ENCODE measurements at places on chromosomes 11 and 22. TPM values are rescaled to one million over a fixed set of nuclear protein-coding genes. Genes with fewer than 3 reads are reported as not detected.

Gene CADM1
- 35.4 TPM for total RNA-seq

DNA sequence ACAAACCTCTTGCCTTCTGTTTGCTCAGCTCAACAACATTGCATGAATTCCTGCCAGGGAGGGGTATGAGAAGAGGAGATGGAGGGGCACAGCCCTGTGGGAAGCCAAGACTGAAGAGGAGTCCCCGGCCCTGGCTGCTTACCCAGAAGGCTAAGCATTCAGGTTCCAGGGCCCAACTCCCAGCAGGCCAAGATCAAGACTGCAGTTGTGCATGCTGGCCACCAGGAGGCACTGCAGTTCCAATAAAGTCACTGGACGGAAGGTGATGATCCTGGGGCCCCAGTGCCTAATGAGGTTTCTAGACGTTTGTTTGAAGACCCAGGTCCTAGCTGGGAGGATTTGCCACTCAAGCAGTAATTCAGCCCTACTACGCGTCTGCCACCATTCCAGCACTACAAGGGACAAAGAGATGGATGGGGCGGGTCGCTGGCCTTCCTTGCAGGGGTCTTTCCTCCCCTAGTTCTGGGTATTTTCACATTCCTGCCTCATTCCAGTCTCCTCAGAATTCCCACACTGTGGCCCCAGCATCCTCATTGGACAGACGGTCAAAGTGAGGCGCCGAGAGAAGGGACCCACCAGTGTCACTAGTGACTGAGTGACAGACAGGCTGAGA, 23.6 kb downstream of the ALX4 start:
- DNase-seq: peak; percentile 75

Gene PRR33
- total RNA-seq: not detected

DNA sequence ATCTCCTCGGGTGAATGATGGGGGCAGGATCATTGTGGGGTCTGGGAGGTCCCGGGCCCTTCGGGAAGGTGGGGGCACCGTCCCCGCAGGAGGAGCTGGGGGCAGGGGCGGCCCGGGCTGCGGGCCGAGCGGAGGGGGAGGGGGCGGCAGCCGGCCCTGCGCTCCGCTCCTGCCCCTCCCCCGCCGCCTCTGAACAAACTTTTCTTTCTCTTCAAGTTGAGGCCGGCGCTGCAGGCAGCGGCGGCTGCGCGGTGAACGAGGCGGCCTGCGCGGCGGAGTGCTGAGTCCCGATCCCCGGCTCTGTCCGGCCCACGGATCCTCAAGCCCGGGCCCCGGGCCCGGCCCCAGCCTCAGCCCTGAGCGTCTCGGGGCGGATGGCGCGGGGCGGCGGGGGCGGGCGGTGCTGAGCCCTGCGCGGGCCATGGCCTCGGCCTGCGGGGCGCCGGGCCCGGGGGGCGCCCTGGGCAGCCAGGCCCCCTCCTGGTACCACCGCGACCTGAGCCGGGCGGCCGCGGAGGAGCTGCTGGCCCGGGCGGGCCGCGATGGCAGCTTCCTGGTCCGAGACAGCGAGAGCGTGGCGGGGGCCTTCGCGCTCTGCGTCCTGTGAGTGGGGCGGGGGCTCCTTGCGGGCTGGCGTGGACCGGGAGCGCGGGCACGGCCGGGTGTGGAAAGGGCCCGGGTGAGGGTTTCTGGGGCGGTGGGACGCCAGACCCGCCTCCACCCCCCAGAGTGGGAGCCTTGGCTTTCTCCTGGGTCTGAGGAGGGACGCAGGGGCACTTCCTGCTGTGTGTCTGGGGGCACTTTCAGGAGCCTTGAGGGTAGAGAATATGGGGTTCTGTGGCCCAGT, at the start of gene INPPL1:
Gene INPPL1, plus strand, starts transcription at position 204 of the 847 bp plus-strand sequence. Its CDS starts 218 bp downstream, at position 422.
- DNase-seq: no peak

Gene C11orf42
- total RNA-seq: not detected

Gene LMNTD2
- 1.4 TPM for total RNA-seq

- DNase-seq: no peak
These were observed 1501.4 kb downstream of the TBC1D22A start for GRCh38 chr22:48263791-48264351.

DNA sequence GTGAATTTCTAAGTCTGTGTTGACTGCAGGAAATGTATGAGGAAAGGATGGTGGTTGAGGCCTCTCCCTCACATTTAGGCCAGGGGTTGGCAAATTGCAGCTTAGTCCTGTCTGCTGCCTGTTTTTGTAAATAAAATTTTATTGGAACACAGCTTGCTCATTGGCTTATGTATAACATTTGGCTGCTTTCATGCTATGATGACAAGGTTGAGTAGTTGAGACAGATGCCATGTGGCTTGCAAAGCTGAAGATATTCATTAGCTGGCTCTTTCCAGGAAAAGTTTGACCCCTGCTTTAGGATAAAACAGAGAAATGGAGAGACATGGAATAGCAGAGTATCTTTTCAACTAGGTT, 46.2 kb downstream of the BCR start:
- no peak for DNase-seq

DNA sequence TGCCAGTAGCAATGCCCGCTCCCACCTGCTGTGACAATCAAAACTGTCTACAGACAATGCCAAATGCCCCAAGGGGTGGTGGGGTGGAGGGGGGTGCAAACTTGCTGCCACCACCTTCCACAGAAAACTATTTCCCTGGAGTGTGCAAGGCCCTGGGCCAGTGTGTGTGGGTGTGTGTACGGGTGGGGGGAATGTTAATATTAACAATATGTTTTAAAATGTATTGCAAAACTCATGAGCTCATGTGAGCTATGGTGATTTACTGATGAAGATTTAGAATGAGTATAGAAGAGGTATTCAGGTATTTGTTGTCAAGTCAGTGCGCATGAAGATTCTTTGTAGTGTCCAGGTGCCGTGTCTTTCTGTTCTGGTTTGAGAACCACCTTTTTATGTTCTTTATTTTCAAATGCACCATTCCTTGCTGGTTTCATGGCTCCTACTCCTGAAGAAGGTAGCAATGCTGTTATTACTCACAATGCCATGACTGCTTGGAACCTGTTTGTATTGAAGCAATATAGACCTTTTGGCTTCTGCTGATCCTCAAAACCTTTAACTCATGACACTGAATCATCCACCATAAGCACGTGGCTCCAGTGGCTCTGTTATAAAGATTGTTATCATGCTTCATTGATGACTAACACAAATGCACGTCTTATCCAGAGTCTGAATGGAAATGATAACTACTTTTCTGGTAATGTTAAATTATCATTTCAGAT, 29.9 kb upstream of the AQP11 start:
- peak; percentile 29 for DNase-seq

- DNase-seq: peak; percentile 33
These were observed 4.2 kb downstream of the MYRF start for GRCh38 chr11:61756452-61757212.

GRCh38 chr11:26229257-26229656, 102.7 kb upstream of the ANO3 start:
- peak; percentile 35 for DNase-seq

- DNase-seq: peak; percentile 45
These were observed 77.8 kb upstream of the CADM1 start for GRCh38 chr11:115581871-115582639.

- no peak for DNase-seq
These were observed 344.4 kb downstream of the CTTN start for GRCh38 chr11:70742553-70743291.

Gene TMEM191B
- total RNA-seq: not detected

DNA sequence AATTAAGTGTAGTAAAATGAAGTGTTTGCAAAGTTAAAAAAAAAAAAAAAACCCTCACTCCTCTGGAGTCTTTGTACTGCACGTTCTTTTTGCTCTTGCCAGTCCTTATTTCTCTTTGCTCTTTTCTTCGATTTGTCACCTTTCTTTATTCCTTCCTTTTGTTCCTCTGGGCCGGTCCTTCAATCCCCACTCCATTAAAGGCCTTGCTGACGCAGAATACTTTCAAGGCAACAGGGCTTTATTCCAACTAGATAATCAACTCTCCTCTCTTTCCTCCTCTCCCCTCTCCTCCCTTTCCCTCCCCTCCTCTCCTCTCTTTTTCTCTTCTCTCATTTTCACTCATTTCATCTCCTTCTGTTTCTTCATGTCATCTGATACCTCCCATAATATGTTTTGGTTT, 138.2 kb upstream of the NTM start:
- no peak for DNase-seq

Gene RFPL2
- not detected for total RNA-seq

DNA sequence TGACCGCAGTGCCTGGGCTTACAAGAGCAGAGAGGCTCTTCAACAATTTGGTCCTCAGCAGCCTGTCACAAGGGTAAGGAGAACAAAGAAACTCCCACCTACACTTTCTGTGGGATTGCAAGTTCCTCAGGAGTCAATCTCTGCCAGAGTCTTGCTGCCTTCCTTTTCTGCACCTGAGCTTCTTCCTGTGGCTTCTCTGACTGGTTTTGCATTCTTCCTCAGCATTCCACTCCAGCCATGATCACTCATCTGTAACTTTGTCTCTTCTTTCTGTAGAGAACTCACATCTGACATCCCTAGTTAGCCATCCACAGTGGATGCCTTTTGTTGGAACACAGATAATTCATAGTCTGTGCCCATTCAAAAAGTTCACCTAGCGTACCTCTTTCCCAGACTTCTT, 14.2 kb upstream of the OR6A2 start:
- DNase-seq: no peak

DNA sequence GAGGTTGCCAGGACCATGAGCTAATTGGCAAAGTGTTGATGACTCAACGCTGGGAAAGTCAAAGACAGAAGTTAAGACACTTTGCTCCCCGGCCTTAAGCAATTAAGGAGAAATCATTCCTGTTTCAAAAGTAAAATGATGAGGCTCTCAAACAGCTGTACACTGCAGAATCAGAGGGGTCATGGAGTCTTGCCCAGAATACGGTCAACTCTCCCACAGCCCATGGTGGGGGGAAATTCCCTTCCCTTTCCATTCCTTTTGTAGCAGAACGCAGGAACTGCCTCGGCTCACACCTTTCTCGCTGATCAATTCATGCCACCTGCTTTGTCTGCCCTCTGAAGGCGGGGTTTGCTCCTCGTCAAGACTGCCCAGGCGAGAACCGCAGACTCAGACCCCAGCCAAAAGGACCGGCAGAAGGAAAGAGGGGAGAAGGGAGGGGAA, 52.8 kb downstream of the MN1 start:
- DNase-seq: no peak

Gene DENND6B
- 1.3 TPM for total RNA-seq

DNA sequence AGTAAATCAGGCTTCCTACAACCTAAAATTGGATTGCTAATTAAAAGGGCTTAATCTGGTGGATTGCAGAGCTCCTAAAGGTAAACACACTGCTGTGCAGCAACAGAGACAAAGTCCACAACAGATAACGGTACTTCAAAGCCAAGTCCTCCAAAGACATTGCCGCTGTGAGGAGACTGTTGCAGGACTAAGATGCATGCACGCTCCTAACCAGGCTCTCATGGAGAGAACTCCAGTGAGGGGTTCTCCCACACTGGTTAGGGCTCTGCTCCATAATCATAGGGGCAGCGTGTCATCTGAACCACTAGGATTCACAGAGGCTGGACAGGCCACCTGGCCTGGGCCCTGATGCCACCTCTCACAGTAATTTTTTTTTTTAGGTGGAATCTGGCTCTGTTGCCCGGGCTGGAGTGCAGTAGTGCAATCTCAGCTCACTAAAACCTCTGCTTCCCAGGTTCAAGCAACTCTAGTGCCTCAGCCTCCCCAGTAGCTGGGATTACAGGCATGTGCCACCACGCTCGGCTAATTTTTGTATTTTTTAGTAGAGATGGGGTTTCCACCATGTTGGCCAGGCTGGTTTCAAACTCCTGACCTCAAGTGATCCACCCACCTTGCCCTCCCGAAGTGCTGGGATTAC, 56.9 kb upstream of the ARFGAP3 start:
- DNase-seq: no peak

Gene CEND1
- total RNA-seq: not detected

DNA sequence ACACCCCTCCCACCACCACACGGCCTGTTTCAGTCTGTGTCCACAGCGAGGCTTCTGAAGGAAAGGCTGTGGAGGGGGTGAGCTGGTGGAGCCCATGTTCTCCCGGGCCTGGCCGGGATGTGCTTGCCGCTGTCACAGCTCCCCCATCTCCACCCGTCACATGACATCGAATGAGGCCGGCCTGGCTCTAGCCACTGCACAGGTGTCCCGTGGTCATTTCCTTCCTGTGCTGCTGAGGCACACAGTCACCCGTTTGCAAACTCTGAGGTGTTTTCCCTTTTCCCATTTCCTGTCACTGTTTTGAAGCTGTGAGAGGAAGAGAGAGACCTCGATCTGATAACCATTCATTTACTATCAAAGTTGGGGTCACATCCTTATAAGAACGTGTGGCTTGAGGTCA, 55.7 kb upstream of the CLDN5 start:
- DNase-seq: no peak

GRCh38 chr22:32590556-32590955, 115.9 kb downstream of the FBXO7 start:
- DNase-seq: peak; percentile 70

DNA sequence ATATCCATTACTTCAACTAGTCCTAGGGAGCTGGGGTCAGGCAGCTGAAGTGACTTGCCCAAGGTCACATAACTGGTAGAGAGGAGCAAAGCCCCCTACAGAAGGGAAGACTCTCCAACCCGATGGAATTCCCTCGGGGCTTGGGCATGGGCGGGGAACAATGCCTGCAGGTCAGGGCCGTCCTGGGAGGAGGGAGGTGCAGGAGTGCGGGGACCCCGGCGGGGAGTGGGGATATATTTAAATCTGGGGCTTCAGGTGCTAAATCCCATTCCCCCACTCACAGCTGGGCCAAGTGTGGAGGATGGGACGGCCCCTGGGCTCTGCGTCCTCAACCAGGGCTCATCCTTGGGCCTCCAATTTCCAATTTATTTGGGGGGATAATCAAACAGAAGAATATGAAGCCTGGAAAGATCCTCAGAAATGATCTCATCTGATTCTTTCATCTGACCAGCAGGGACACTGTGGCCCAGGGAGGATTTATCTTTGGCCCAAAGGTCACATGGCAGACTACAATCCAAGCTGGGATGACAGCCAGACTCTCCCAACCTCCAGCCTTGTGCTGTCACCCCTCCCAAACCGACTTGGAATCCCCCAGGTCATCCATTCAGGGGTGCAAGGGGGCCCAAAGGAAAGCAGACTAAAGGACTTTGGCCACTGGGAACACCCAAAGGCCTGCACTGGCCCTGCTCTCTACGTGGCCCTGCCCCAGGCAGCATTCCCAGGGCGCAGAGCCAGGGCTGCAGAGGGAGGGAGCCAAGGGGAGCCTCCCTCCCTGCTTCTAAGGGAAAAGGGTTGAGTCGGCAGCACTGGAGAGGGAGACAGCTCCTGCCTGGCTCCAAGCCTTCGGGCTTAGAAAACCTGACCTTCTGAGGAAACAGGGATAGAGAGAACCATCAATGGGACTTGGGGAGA, 8.7 kb upstream of the C1QTNF6 start:
- peak; percentile 65 for DNase-seq
